ENCODE measurements at places on chromosomes 4 and X.

- no peak for DNase-seq
Measured at GRCh38 chr4:68383115-68383514, 33.2 kb upstream of the YTHDC1 start.

- DNase-seq, result no peak
Measured at GRCh38 chr4:176186671-176187395, 8.6 kb downstream of the SPATA4 start.

DNA sequence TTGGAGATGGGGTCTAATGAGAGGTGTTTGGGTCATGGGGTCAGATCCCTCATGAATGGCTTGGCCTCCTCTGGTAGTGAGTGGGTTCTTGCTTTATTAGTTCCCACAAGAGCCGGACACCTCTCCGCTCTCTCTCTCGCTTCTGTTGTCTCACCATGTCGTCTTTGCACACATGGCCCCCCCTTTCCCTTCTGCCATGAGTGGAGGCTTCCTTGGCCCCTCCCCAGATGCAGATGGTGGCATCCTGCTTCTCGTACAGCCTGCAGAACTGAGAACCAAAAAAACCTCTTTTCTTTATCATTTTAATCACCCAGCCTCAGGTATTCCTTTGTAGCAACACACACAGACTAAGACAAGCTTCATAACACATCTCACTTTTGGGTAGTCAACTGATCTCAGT lies 49.6 kb upstream of the SPRY1 start:
- no peak for DNase-seq

GRCh38 chrX:72584163-72584562 lies 11.5 kb upstream of the HDAC8 start:
- DNase-seq, result no peak

DNA sequence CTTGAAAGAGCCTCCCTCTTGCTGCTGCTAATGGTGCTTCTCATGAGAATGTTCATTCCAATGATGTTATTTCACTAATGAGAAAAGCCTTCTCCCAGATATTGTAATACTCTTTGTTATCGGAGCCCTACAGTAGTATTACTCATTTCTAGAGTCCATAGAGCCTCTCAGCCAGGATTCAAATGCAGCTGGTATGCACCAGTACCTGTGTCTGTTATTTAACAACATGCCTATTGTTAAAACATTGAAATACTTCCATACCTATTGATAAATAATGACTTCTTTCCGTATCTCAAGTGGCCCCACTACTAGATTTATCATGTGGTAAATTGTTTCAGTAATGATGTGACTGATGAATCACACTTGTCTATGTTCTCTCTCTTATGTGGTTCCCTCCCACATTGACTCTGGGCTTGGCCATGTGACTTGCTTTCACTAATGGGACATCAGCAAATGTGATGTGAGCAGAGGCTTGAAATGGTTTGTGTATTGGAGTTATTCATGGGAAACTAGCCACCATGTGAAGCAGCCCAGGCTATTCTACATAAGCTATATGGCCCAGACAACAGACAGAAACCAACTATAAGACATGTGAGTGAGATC lies 207.6 kb downstream of the THOC2 start:
- no peak for DNase-seq

- DNase-seq, result peak; percentile 40
Measured at GRCh38 chr4:153518637-153519389, 52.7 kb downstream of the TMEM131L start.

GRCh38 chr4:74896595-74896994 lies 36.3 kb upstream of the PARM1 start:
- no peak for DNase-seq

Data from CD4-positive, alpha-beta T cell treated with Interleukin-12 subunit alpha and Interleukin-12 subunit beta, for 1 hour (primary cell).